ENCODE measurements at places on chromosomes 3 and 15.

- DNase-seq: peak; percentile 99
Observed at GRCh38 chr15:97504031-97504792, 456.3 kb upstream of the ARRDC4 start.

GRCh38 chr15:62506217-62506805 lies 341.2 kb upstream of the C2CD4B start:
- DNase-seq: no peak

DNA sequence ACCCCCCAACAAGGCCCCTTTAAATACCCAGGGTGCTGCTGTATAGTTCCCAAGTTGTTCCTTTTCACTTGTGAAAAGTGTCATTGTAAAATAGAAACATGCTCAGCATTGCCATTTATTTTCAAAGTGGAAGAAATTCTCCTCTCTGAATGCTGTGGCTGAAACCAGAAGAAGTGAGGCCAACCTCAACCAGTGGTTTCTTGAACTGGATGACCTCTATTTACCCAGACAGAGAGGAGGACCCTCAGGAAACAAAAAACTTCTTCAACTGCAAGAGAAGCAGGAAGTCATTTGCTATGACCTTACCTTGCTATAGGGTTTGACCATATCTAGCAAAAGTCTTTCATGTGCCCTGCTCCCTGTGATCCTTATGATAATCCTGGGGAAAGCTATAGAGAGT lies 209.7 kb upstream of the RARB start:
- no peak for DNase-seq

- no peak for DNase-seq
Observed at GRCh38 chr15:29382862-29383261, 113.2 kb upstream of the NSMCE3 start.

- DNase-seq: no peak
Observed at GRCh38 chr3:152718810-152719209, 116.1 kb upstream of the P2RY1 start.

- DNase-seq: no peak
Observed at GRCh38 chr3:47432673-47433072, 43.1 kb downstream of the SCAP start.

DNA sequence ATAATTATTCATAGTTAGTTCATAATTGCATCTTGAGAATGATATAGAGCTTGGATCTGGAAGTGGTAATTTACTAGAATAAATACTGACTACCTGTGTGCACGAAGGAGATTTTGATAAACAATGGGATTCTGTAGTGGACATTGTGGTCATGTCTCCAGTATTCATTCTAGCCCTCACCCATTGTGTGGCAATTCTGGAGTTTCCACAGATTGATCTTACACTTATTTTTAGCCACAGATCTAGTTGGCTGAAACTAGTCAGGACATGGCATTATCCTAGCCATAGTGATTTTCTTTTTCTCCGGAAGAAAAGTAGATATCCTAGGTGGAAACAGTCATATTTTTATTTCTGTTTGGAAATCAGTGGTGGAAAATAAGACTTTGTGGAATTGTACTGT lies 833.1 kb downstream of the NAALADL2 start:
- no peak for DNase-seq

GRCh38 chr3:20230954-20231353 lies 44.9 kb upstream of the SGO1 start:
- DNase-seq: no peak

DNA sequence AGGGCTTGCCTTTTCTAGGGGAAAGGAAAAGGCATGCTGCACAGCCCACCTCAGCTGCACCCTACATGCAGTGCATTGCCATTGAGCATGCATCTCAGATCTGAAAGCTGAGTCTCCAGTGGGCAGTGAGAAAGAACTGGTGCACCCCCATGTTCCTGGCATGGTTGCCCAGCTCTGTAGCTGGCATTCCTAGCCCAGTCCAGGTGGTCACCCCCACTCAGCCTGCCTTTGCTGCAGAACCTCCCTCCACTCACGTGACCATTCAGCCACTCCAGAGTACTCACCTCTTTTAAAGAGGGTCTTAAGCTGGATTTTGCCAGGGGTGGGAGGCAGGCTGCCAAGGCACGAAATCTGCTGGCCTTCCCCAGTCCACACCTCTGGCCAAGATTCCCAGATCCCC lies 208.6 kb upstream of the TOPAZ1 start:
- DNase-seq: no peak

DNA sequence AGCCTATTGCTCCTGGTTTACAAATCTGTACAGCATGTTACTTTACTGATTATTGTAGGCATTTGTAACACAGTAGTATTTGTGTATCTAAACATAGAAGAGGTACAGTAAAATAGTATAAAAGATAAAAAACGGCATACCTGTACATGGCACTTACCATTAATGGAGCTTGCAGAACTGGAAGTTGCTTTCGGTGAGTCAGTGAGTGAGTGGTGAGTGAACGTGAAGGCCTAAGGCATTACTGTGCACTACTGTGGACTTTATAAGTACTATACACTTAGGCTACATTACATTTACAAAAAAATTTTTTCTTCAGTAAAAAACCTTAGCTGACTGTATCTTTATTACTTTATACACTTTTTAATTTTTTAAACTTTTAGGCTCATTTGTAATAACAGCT lies 90.9 kb downstream of the RAP2B start:
- no peak for DNase-seq

- DNase-seq: no peak
Observed at GRCh38 chr15:89023311-89023961, 64.8 kb upstream of the ABHD2 start.

DNA sequence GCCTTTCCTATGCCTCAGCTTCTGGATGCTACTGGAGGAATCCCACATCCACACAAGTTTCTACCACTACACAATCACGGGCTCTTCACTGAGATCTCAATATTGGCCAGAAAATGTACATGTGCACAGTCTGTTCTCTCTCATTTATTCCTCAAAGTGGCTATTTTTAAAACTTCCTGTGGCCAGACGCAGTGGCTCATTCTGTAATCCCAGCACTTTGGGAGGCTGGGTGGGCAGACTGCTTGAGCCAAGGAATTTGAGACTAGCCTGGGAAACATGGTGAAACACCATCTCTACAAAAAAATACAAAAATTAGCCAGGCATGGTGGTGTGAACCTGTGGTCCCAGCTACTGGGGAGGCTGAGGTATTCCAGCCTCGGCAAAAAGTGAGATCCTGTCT lies 91.4 kb upstream of the PRTG start:
- DNase-seq: no peak

DNA sequence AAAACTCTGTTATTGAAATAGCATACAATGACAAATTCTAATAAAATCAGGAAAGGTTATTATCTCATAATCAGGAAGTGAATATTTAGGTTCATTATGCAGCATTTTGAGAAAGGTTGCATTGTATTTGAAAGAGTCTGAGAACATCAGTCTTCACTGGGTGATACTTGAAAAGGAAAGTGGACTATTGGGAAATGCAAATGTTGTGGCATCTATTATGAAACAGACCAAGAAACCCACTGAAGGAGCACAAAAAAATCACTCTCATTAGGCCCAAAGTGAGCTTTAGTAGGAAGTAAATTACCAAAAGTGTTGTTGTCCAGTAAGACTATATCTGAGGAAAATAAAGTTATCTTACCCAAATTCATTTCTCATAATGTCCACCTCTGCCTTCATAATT lies 90.8 kb downstream of the ZPLD1 start:
- DNase-seq: no peak

GRCh38 chr3:18812316-18812715 lies 336.0 kb upstream of the KCNH8 start:
- DNase-seq: peak; percentile 11

GRCh38 chr3:18988614-18989229 lies 159.6 kb upstream of the KCNH8 start:
- DNase-seq: no peak

- DNase-seq: no peak
Observed at GRCh38 chr3:38421679-38422336, 31.9 kb upstream of the ACVR2B start.

GRCh38 chr15:67142767-67143100 lies 77.3 kb downstream of the SMAD3 start:
- peak; percentile 82 for DNase-seq

- DNase-seq: no peak
Observed at GRCh38 chr15:73051391-73051806, 864 bp upstream of the NEO1 start.

GRCh38 chr15:41819455-41820050 lies 8.3 kb upstream of the JMJD7 start:
- no peak for DNase-seq

DNA sequence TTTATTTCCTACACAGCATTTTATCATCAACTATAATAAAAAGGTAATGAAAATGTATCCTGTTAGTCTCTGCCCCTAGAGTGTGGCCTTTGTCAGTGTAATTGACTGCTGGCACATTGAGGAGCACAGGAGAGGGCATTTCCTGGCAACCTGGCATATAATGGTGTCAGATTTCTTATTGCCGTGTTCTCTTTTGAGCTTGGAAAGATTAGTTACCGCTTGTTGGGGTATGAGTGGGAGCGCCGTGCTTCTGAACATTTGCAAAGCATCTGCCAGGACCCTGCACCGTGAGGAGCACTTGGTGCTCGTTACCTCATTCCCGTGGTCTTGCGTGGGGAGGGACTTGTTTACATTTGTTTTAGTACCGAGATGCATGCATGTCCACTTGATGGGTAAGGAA lies 124.4 kb downstream of the PTPRG start:
- no peak for DNase-seq

GRCh38 chr3:179801263-179801662 lies 148.4 kb downstream of the USP13 start:
- DNase-seq: no peak

- peak; percentile 38 for DNase-seq
Observed at GRCh38 chr15:39235084-39235795, 345.6 kb upstream of the THBS1 start.
